Ureter (tissue), 1 donor: ENCODE measurements at places on chromosomes 1 and 21. TPM values are rescaled to one million over a fixed set of nuclear protein-coding genes. Genes with fewer than 3 reads are reported as not detected.

GRCh38 chr1:107264561-107264960 lies 123.7 kb downstream of the NTNG1 start:
- no peak for DNase-seq

DNA sequence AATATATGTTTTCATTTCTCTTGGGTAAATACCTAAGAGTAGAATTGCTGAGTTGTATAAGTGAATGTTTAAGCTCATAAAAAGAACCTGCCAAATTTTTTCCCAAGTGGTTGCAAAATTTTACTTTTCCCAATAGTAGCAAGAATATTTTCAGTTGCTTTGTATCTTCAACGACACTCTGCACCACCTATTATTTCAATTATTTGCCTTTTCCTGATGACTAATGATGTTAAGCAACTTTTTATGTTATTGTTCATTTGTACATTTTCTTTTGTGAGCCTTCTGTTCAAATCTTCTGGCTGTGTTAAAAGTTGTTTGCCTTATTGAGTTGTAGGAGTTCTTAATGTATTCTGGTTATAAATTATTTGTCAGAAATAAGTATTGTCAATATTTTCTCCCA lies 299.1 kb upstream of the NRIP1 start:
- no peak for DNase-seq

GRCh38 chr1:89966656-89967055 lies 28.3 kb upstream of the ZNF326 start:
- DNase-seq = no peak

DNA sequence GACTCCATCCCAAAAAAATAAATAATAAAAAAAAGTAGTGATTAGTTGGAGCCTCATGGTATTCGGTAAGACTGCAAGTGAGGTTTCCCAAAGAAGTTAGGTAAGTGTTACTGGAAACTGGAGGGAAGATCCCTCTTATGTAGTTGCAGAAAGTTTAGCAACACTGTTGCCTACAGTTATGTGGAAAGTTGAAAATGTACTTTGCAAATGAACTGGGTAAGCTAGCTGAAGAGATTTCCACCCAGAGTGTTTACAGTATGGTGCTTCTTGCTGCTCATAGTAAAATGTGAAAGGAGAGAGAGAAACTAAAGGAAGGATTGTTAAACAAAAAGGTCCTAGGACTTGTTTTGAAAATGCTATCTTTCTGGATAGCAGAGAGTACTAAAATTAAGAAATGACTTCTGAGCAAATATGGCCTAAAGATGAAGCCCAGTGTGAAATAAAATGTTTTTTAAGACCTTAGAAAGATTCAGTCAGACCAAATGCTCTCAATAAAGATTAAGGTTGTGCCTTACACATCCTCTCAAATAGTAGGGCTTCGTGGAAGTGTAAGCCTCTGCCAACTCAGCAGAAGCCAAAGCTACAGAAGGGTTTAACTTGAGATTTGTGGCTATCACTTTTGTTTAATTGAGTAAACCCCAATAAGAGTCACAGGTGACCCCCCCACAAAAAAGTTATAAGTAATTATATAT lies 31.5 kb downstream of the RPS6KC1 start:
- no peak for DNase-seq

GRCh38 chr1:211520641-211521040 lies 28.7 kb upstream of the RD3 start:
- DNase-seq = no peak

- DNase-seq = no peak
Observed at GRCh38 chr1:207750631-207751305, 1.1 kb upstream of the CD46 start.

- no peak for DNase-seq
Observed at GRCh38 chr1:206658981-206659273, 23.6 kb downstream of the DYRK3 start.

- no peak for DNase-seq
Observed at GRCh38 chr1:24905355-24905978, 24.6 kb downstream of the RUNX3 start.

DNA sequence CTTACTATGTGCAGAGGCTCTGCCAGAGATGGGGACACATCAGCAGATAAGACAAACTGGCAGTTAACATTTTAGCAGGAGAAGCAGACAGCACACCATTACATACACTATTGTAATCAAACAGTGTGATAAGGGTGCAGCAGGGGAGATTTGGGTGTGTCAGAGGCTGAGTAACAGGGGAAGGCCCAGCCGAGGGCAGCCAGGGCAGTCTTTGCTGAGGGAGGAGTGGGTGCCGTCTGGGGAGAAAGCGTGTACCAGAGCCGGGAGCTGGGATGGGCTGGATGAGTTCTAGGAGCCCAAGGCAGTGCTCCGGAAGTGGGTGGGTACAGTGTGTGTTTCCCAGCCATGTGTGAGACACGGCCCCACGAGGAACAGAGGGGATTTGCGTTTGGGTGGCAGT lies 31.2 kb downstream of the KCNA10 start:
- no peak for DNase-seq

GRCh38 chr1:75559800-75560199 lies 51.1 kb downstream of the SLC44A5 start:
- no peak for DNase-seq

DNA sequence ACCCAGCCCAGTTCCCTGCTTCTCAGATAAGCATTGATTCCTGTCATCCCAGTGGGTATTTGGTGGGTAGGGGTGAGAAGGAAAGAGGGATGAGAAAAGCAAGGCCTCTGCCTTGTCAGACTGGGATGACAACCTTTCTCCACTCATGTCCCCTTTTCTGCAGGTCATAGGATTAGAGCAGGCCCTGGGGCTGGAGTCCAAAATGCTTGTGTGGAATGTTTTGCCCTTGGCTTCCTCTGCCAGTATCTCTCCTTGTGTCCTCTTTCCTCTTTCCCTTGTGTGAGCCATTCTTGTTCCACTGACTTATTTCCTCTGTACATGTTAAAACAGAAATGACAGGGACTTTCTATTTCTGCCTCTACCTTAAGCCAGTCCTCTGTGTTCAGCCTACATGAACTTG lies 4.1 kb downstream of the ATP2B4 start:
- no peak for DNase-seq

DNA sequence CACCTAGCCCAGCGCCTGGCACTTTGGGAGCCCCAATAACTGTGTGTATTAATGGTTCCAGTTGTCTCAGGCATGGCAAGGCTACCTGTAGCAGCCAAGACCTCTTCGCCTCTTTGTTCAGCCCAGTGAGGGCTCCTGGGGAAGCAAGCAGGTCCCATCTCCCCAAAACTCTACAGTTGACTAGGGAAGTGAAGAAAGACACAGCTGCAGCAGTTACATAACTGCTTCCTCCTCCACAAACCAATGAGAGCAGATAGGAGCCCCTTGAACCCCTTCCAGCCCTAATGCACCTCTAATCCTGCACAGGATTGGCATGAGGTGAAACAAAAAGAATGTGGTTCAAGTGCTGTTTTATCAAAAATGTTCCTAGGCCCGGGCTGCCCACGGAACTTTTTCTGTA lies 100.5 kb downstream of the SYF2 start:
- DNase-seq = no peak

DNA sequence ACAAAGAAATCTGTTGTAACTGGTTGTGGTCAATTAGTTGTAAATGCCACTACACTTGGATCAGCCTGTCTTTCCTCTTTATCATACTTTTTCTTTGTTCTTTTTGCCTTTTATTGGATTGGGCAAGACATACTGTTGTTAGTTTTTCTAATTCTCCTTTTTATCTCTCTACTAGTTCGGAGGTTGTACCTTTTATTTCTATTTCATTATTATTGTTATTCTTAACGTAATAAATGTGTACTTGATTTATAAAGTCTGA lies 59.2 kb downstream of the IVNS1ABP start:
- no peak for DNase-seq

- DNase-seq = no peak
Observed at GRCh38 chr1:110200666-110201065, 9.4 kb upstream of the KCNC4 start.

DNA sequence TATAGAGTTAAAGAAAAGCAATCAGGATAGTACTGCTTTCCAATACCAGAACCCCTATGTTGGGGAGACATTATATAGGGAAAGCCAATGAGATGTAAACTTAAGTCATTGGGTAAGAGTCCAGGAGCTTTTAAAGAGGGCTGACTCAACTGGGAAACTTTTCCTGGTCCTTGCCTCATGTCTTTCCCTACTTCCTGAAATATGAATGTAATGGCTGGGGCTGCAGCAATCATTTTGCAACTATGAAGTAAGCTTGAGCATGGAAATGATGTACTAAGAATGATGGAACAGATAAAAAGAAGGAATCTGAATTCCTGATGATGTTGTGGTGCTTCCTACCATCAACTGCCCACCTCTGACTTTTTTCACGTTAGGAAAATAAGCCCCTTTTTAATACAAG lies 55.7 kb downstream of the WDR3 start:
- DNase-seq = no peak

- DNase-seq = no peak
Observed at GRCh38 chr1:57206038-57206437, 217.8 kb downstream of the DAB1 start.

- no peak for DNase-seq
Observed at GRCh38 chr1:53121319-53122172, 20.9 kb downstream of the SLC1A7 start.

DNA sequence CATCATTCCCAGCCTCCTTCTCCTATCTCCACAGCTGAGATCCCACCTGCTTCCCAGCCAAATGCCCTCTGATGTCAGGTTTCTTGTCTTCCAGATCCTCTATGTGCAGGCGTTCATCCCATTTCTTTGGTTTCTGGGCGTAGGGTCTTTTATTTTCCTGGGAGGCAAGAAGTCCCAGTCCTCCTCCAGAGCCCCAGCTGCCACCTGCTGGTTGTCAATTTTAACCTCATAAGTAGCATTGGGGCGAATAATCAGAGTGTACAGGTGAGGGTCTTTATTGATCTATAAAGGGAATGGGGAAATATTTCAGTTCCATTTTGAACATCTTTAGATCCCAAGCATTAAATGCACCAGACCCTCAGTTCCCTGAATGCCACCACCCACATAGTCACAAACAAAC lies 47.2 kb upstream of the EPS15 start:
- no peak for DNase-seq

- no peak for DNase-seq
Observed at GRCh38 chr21:42080788-42081083, 9.6 kb downstream of the UMODL1 start.

- no peak for DNase-seq
Observed at GRCh38 chr1:19462781-19463503, 22.4 kb downstream of the CAPZB start.

DNA sequence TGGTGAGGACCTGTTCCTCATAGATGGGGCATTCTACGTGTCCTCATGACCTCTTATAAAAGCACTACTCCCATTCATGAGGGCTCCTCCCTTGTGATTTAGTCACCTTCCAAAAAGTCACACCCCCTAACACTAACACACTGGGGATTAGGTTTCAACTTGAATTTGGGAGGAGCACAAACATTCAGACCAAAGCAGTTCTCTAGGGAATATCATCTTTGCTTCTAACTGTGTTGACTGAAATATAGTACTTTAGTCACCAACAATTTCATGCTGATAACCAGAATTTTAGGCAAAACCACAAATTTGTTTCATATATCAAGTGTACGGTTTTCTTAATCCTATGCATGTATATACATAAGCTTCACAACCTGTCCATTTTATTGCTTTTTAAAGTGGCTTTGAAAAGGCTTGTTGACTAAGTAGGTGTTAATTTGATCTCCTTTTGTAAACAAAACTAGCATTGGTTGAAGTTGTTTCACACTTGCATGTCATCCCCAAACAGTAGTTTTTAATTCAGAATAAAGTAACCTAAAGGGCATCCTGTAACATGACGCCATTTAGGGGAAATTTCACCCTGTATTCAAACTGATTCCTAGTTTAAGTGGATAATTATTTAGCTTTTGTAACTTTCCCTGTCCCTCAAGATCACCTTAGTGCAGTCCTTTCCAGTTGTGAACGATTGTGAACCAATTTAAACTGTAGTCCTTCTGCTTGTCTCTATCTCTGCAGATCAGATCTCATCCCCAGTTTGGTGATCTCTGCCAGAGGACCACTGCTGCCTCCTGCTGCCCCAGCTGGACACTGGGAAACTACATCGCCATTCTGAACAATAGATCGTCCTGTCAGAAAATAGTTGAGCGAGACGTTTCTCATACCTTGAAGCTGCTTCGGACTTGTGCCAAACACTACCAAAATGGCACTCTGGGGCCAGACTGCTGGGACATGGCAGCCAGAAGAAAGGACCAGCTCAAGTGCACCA lies 141.1 kb downstream of the TLR5 start:
- DNase-seq = no peak

DNA sequence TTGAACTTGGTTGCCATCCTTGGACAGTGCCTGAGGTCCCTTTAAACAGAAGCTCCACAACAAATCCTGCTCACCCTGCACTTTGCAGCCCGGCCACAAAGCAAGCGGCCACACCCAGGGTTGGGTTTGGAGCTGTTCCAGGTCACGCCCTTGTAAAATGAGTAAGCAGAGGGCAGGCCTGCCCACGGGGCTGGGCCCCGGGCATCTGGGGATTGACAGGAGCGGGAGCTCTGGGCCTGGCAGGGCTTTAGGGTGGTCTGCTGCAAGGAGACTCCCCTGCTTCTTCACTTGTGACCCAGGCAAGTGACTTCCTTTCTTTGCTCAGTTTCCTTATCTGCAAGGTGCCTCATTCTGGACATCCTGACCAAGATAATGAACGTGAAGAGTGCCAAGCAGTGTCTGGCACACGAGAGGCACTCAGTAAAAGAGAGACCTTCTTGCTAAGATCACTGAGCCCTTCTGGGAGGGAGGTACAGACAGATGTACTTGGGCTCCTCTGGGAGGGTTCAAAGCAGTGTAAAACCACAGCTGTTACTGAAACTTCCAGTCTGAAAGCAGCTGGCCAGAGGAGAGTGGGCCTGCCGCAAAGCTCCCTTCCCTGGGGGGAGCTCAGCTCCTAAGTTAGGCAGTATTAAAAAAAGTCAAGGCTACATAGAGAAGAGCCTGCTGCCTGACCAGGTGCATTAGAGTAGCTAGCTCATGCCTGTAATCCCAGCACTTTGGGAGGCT lies 2.6 kb downstream of the E2F2 start:
- DNase-seq = peak; percentile 92

DNA sequence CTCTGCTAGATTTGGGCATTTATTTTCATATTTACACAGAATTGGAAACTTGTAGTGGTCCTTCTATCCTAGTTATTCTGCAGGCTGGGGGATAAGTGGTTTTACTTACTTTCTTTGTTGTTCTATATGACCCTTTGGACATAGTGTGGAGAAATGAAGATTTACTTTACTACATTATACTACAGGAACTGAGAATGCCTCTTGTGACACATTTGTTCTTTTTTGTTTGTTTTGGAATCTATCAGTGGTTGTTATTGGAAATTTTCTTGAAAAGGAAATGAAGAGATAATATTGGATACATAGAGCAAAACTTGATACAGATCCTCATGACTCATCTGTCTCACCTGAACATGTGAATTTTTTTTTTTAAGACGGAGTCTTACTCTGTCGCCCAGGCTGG lies 146.1 kb upstream of the DPYD start:
- no peak for DNase-seq

- DNase-seq = no peak
Observed at GRCh38 chr1:187744665-187745064, 915.9 kb downstream of the PLA2G4A start.

Gene CELA3A
- total RNA-seq = not detected

Gene HEATR1
- 56.3 TPM for total RNA-seq

Gene ATP6V1G3
- total RNA-seq = not detected

Gene PTPRU
- 100 TPM for total RNA-seq

Gene SPOCD1
- 39.8 TPM for total RNA-seq

Gene SASS6
- total RNA-seq = 2.4 TPM

Gene LGR6
- total RNA-seq = 9.2 TPM

Gene ACTA1
- total RNA-seq = 9.5 TPM

Gene ZSWIM5
- 4.4 TPM for total RNA-seq

Gene GUCA2A
- total RNA-seq = not detected

Gene CD52
- total RNA-seq = 9.8 TPM
